Naive thymus-derived CD4-positive, alpha-beta T cell (primary cell): ENCODE measurements at places on chromosomes 16 and 17. TPM values are rescaled to one million over a fixed set of nuclear protein-coding genes. Genes with fewer than 3 reads are reported as not detected.

Gene ASIC2
- total RNA-seq, result not detected

Gene LRRC75A
- total RNA-seq, result 0.71 and 0.92 TPM in 2 replicates

Gene SLC5A11
- not detected for total RNA-seq

Gene TBC1D3B
- total RNA-seq, result 4.0 TPM
